OCI-LY7 (cell line): ENCODE measurements at places on chromosomes 11 and 22. TPM values are rescaled to one million over a fixed set of nuclear protein-coding genes. Genes with fewer than 3 reads are reported as not detected.

EFEMP2 gene
- total RNA-seq: 7.6 and 8.9 TPM in 2 replicates

MTMR3 gene
- total RNA-seq: 17.6 and 24.4 TPM in 2 replicates

PHOX2A gene
- not detected in 2 replicates for total RNA-seq

TNNT3 gene
- total RNA-seq: 4.7 and 5.8 TPM in 2 replicates

MYOD1 gene
- total RNA-seq: not detected in 2 replicates

OR2D2 gene
- total RNA-seq: 3.2 and 3.3 TPM in 2 replicates

TMEM121B gene
- 0.09 and 0.15 TPM in 2 replicates for total RNA-seq

TRIM6 gene
- not detected in 2 replicates for total RNA-seq

ACR gene
- total RNA-seq: not detected in 2 replicates

LINC01488 gene
- not detected in 2 replicates for total RNA-seq

GGTLC3 gene
- not detected in 2 replicates for total RNA-seq

DEPDC7 gene
- 1.5 and 1.6 TPM in 2 replicates for total RNA-seq

BBS1 gene
- total RNA-seq: 15.2 and 15.7 TPM in 2 replicates

OR51S1 gene
- not detected in 2 replicates for total RNA-seq

LRRC74B gene
- not detected in 2 replicates for total RNA-seq

FGF19 gene
- not detected in 2 replicates for total RNA-seq

APLNR gene
- total RNA-seq: not detected in 2 replicates

OR4D5 gene
- total RNA-seq: not detected in 2 replicates

CCDC81 gene
- total RNA-seq: 0.87 and 1.0 TPM in 2 replicates

GDPD4 gene
- total RNA-seq: not detected in 2 replicates

KDM2A gene
- 62.5 and 66.2 TPM in 2 replicates for total RNA-seq

ENTHD1 gene
- total RNA-seq: not detected in 2 replicates
